ENCODE measurements at places on chromosomes 4 and X.

GRCh38 chr4:139297001-139297410 lies 4.3 kb upstream of the NAA15 start:
- DNase-seq = no peak

DNA sequence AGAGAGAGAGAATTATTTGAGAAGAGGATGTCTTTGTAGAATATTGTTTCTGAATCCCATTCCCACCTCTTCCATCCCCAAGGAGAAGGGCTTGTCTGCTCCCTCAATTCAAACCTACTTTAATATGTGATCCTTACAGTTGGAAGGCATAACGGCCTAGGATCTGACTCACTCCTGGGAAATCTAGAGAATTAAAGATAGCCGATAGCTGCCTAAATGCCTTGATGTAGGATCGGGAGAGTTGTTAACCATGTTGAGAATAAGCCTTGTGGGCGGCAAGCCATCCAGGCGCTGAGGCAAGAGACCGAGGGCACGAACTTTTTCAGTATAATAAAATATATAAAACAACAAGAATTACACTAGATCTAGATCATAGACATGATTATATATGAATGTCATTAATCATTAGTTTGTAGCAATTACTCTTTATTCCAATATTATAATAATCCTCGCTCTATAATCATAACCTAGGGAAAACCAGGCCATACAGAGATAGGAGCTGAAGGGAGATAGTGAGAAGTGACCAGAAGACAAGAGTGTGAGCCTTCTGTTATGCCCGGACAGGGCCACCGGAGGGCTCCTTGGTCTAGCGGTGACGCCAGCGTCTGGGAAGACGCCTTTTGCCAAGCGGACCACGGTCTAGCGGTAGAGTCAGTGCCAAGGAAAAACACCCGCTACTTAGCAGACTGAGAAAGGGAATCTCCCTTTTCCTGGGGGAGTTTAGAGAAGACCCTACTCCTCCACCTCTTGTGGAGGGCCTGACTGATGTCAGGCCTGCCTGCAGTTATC lies 13.5 kb downstream of the EMCN start:
- no peak for DNase-seq

- DNase-seq = no peak
Measured at GRCh38 chrX:136954930-136955329, 74.4 kb upstream of the RBMX start.

DNA sequence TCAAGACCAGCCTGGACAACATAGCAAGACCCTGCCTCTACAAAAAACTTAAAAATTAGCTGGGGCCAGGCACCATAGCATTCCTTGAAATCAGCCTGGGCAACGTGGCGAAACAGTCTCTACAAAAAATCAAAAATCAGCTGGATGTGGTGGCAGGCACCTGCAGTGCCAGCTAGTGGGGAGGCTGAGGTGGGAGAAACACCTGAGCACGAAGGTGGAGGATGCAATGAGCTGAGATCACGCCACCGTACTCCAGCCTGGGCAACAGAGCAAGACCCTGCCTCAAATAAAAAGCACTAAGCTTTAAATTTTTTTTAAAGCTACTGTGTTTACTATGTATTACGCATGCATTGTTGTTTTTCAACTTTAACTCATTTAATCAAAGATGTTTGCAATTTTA lies 3.2 kb downstream of the RPL9 start:
- DNase-seq = no peak

GRCh38 chr4:182280436-182281111 lies 37.4 kb downstream of the TENM3 start:
- DNase-seq = no peak

- no peak for DNase-seq
Measured at GRCh38 chr4:73984736-73985527, 3.1 kb downstream of the PPBP start.

- no peak for DNase-seq
Measured at GRCh38 chrX:79182616-79183015, 38.1 kb downstream of the GPR174 start.

GRCh38 chrX:11254417-11255109 lies 38.6 kb upstream of the AMELX start:
- DNase-seq = no peak

DNA sequence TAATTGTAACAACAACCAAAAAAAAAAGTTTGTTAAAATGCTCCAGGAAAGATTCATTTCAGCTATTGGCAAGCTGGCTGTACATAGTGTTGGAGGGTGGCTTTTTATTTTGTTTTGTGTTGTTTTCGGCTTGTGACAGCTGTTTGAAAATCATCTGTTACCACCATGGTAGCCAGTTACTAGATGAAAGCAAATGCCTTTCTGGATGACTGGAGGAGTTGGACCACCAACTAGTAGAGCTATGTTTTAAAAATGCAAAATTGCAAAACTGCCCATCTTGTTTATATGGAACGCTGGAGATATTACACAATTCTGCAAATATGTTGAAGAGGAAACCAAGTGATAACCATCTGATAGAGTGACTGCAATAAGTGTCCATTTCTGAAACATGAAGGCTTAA lies 53.2 kb upstream of the TNIP3 start:
- DNase-seq = no peak

DNA sequence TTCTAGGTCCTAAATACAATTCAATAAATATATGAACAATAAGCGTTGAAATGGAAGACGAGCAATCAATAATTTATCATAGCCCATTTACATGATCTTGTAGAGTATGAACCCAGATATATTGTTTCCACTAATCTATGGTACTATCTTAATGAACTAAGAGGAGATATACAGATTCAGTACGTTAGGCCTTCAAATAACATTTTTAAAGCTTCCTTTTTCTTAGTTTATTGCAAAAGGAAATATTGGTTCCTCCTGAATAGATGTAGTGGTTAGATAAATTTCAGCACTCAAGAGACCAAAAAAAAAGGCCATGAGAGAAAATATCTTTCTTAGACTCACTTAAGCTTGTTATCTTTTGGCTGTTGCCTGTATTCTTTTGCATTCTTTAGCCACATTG lies 147.5 kb upstream of the PITX2 start:
- no peak for DNase-seq

DNA sequence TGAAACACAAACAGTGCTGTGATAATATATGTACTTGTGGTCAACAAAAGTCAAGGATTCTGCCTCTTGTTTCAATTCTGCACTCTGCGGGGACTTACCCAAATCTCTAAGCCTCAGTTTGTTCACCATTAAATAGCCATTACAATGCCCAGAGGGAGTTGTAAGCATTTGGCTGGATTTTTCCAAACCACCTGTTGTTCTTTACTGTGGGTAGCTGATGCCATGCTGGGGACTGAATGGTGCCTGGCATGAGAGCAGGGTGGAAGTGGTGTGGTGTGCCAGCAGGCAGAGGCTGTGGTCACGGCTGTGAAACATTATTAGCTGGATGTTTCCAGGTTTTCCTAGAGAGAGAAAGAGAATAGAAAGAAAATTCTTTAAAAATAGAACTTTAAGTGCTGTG lies 60.7 kb upstream of the PAK3 start:
- DNase-seq = peak; percentile 4

GRCh38 chr4:81084634-81085033 lies 54.1 kb downstream of the BMP3 start:
- DNase-seq = no peak

DNA sequence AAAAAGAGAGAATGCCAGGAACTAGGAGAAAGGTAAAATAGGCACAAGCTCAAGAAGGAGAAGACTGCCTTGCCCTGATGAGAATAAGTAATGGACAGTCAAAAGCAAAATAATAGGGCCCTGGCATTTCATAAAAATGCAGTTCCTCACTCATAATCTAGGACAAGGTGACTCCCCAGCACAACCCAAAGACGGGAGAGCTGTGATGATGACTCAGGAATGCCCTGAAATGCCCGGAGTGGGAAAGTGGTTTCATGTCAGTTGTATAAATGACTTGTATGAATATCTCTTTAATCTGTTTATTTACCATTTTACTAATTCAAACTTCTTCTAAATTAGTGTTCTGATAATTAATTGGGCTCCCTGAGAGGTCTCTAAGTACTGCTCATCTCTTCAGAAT lies 28.8 kb upstream of the SETD7 start:
- no peak for DNase-seq

DNA sequence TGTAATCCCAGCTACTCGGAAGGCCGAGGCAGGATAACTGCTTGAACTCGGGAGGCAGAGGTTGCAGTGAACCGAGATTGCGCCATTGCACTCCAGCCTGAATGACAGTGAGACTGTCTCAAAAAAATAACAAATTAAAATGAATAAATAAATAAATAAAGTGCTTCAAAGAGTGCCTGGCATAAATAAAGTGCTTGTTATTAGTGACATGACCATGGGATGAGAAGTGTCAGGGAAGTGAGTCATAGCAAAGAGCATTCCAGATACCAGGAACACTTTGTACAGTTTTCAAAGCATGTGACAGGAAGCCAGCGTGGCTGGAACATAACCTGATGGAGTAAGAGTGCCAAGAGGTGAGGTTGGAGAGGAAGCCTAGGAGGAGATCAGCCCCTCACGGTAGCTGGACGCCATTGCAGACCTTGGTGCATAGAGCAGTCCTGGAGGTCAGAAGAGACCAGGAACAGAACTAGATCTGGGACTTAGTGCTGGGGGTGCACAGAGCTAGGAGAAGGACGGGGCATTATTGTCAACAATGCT lies 6.0 kb upstream of the WDR13 start:
- DNase-seq = no peak

DNA sequence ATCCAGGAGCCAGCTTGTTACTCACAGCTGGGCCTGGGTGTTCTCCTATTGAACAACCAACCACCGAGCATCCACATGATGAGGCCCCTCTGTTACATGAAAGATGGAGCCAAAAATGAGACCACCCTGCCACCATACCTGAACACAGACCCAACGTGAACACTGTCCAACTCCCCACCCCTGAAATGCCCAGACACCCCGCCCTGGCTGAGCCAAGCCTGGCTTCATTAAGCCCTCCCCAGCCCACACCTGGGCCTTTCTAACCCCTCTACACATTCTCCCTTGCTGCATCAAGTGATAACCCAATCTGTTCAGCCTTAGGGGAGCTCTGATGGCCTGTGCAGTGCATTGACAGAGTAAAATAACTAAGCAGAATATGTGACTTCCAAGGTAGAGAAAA lies 80.7 kb downstream of the EVC start:
- DNase-seq = no peak

DNA sequence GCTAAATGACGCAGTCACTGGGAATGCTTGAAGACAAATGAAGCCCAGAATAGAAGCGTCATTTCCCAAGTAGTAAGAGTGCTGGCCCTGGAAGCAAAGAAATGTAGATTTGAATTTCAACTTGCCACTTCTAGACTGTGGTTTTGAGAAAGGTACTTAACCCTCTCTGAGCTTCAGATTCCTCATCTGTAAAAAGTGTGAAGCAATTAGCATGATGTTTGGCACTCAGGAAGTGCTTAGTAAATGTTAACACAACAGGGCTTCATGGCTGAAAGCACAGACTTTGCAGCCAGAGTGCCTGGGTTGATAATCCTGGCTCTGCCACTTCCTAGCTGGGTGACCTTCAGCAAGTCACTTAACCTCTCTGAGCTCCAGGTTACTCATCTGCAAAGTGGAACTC lies 147.4 kb upstream of the RPS6KA3 start:
- DNase-seq = no peak

DNA sequence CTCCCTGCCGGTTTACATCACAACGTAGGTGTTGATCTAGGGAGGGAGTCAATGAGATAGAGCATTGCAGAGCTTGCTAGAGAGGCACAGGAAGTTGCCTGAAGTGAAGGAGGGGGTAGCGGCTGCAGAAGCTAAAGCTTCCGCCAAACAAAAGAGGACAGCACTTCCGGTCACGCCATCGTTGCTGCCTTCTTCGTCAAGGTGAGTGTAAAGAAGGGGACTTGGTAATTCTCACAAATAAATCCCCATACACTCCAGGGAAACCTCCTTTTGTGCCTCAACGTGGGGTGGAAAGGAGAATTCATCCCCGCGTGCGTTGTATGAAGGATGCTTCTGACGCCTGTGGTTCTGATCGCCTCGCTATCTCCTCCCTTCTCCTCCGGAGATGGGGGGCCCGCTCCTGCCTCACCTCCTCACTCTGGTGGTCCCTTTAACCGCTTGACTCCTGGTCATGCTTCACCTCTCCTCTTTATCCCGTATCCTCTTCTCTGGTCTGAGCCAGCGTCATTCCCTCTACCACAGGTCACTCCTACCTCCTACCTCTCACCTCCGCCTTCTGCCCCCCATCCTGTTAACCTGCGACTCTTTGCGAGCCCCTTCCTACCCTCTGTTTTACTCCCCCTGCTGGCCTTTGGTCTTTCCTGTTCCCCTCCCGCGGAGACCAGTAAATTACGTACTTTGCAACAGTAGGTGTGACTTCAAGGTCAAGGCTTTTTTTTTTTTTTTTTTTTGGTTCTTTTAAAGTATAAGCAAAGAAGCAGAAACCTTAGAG lies 59.9 kb downstream of the GSPT2 start:
- DNase-seq = peak; percentile 22

GRCh38 chrX:31440546-31440945 lies 368.7 kb upstream of the FTHL17 start:
- no peak for DNase-seq

DNA sequence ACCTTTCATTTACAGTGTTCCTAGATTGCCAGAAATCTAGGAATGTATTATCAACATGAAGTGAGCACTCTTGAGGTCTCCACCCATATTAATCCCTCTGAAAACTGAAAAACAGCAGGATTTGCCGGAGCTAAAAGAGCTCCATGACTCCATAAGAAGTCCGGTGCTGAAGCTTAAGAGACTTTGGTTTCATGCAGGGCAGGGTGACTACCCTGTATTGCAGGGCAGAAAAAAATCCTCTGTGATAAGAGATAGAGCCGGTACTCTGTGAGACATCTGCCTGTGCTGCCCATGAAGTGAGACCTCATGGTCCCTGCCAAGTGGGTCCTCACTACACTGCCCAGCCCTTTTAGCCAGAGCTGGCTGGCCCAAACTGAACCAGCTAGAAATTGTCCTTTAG lies 127.2 kb upstream of the NPY2R start:
- DNase-seq = no peak

- no peak for DNase-seq
Measured at GRCh38 chr4:152676052-152676854, 3.5 kb downstream of the TMEM154 start.

- DNase-seq = no peak
Measured at GRCh38 chrX:130304587-130305368, 34.9 kb upstream of the SLC25A14 start.

Measured in forelimb muscle (tissue), 1 donor.